ENCODE measurements at places on chromosomes 4 and X.

DNA sequence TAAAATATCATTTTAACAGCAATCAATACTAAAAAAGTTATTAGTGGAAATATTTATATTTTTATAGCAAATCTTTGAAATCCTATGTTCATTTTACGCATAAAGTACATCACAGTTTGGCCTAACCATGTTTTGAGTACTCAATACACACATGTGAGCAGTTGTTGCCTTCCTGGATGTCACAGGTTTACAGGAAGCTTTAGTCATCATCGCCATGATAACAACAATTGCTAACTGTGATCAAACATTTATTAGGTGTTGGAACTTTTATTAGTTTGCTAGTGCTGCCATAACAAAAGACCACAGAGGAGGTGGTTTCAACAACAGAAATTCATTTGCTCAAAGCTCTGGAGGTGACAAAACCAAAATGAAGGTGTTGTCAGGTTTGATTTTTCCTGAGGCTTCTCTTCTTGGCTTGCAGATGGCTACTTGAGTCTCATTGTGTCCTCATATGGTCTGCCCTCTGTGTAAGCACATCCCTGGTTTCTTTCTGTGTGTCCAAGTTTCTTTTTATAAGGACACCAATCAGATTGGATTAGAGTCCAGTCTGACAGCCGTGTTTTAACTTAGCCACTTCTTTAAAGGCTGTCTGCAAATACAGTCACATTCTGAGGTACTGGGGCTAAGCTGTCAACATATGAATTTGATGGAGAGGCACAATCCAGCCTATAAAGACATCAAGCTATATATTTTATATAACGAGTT lies 43.1 kb upstream of the BOD1L1 start:
- DNase-seq: no peak

GRCh38 chr4:61520681-61521160 lies 320.6 kb downstream of the ADGRL3 start:
- DNase-seq: no peak

DNA sequence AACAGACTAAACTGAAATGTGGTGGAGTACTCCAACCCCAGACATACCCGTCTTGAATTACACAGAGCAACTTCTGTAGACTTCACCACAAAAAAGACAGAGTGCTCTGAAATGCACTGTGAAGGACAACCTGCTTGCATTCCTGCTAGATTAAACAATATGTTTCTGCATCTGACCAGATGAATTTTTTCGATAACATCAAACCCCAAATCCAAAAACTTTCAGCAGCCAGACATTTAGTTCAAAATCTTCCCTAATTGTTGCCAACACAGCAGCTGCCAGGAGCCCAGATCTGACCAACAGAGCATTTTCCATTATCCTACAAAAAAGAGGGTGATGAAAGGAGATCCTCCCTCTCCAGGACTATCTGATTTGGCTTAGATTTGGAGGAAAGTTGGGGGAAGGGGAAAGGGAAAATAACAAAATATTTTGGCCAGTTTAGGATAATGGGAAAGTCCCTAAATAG lies 356.5 kb downstream of the PDGFC start:
- no peak for DNase-seq

GRCh38 chr4:153809307-153809706 lies 20.4 kb upstream of the SFRP2 start:
- DNase-seq: no peak

DNA sequence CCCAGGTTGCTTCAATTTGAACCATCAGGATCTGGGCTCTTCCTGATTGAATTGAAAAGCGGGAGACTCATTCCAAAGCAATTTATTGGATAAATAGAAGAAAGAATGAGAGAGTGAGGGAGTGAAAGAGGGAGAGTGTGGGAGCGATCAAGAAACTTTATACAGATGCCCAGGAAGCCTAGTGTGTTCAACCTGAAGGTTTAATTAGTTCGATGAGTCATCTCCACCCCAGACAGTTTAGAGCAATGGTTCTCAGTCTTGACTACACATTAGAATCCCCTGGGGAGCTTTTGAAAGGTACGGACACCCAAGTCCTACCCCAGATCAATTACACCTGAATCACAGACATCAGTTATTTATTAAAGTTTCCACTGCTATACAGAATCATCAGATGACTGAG lies 61.5 kb downstream of the GEMIN8 start:
- no peak for DNase-seq

GRCh38 chr4:1557221-1557597 lies 126.9 kb downstream of the FAM53A start:
- no peak for DNase-seq

DNA sequence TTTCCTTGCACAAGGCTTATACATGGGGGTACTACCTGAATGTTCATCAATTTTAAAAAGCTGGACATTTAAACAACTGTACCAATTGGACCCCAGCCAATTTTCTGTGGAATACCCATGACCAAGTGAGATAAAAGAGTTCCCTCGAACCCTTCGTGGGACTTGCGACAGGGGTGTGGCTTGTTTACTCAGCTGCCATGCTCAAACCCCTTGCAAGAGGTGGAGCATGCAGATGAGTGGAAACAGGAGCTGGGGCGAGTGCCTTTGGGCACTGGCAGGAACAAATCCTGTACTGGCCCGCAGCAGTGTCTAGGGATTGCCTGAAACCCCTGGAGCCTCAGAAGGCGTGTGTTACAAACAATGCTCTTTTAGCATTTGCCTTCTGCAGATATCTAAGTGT lies 144.2 kb downstream of the PDHA2 start:
- DNase-seq: no peak

- DNase-seq: no peak
Observed at GRCh38 chr4:104066533-104066932, 346.7 kb upstream of the TACR3 start.

- no peak for DNase-seq
Observed at GRCh38 chrX:98407584-98407983, 1523.9 kb downstream of the RPA4 start.

DNA sequence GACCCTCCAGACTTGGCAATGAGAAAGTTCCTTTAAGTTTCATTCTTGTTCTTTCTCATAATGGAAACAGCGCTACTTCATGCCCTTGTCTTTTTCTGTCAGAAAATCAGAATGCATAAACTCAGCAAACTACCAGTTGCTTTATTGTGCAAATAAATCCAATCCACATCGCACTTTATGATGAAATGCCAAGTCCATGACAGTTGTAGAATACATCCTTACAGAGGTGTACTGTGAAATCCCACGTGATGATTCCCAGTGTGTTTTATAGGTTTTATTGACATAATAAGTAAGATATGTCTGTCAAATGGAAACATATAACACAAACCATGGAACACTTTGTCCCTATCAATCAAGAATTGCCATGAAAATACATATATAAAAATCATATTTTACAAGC lies 295.0 kb downstream of the PCDH7 start:
- DNase-seq: no peak

DNA sequence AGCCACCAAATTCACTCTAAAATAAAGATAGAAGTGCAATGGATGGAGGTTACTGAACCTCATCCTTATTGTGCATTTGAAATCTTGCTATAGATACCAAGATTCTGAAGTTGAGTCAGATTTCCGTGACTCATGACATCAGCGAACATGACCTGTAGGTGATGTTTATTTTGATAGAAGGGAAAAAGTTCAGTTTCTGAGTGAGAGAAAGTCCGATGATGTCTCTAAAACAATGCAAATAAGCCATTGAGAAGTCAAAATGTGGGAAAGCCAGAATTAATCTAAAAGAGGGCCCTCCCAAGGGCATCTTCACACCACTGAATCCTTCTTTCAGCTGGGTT lies 20.0 kb downstream of the PHOX2B start:
- DNase-seq: no peak

- DNase-seq: no peak
Observed at GRCh38 chrX:80572636-80573035, 152.4 kb downstream of the TENT5D start.

DNA sequence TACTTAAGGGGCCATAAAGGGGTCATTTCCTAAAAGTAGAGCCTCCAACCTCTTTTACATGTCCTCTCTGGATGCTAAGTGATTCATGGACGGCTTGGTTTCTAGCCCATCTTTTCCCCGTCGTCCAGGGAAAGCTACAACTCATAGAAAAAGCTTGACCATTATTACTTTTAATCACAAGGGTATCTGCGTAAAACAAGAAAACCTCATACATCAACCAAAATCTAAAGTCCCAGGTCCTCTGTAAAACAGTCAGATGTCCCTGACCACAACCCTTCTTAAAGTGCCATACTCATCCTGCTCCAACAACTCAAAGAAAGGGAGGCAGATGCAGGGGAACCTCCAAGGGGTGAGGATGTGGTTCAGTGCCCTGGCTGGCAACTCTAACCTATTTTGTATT lies 29.6 kb downstream of the ADGRA3 start:
- no peak for DNase-seq

- DNase-seq: no peak
Observed at GRCh38 chr4:38560340-38560739, 103.7 kb upstream of the KLF3 start.

- no peak for DNase-seq
Observed at GRCh38 chrX:20317873-20318272, 51.2 kb upstream of the RPS6KA3 start.

- no peak for DNase-seq
Observed at GRCh38 chr4:162457071-162457865, 293.5 kb upstream of the FSTL5 start.

GRCh38 chr4:189088780-189089179 lies 851.9 kb upstream of the FRG1 start:
- DNase-seq: no peak

GRCh38 chrX:19687395-19687794 lies 172.1 kb upstream of the MAP3K15 start:
- DNase-seq: no peak

GRCh38 chrX:114774691-114775090 lies 190.8 kb downstream of the HTR2C start:
- DNase-seq: no peak

DNA sequence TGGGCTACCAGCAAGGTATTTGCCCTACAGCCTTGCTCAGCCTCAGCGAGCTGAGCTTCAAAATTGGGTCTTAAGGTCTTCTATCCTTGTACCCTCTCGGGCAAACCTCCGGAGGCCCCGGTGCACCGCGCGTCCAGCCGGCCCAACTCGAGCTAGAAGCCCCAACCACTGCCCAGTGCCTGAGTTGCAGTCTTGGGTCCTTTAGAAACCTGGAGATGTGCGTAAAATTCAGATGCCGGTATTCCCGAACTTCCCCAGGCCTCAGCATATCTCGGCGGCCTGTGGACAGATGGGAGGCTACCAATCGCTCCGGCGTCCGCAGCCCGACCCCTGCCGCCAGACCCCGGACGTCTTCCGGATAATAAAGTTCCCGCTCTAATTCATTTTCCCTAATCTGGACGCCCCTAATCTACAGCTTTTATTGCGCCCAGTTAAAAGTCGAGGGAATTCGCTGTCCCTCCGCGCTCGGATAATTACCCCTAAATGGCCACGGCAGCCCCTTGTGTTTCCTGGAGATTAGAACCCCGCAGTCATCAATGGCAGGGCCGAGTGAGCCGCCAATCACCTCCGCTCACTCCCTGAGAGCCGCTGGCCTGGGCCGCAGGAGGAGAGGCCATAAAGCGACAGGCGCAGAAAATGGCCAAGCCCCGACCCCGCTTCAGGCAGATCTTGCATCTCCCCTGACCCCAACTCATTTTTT lies 1.5 kb upstream of the MSX1 start:
- DNase-seq: no peak

DNA sequence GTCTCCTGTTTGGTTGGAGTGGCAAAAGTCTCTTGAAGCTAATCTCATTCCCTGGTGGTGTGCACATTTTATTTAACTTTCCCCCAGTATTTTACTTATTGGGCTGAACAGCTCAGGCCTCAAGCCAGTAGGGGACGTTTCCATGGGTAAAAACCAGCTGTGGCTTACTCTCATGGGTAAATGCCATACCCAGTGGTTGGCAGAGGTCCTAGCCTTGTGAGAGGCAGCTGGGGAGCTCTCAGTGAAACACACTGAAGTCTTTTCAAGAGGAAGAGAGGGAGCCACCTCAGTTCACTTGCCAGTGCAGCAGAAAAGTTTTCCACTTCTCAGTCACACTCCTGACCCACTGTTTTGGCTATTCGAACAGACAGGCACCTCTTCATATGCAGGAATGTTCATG lies 1964.2 kb downstream of the ARAP2 start:
- no peak for DNase-seq

GRCh38 chrX:2542826-2543521 lies 42.2 kb upstream of the DHRSX start:
- DNase-seq: no peak

DNA sequence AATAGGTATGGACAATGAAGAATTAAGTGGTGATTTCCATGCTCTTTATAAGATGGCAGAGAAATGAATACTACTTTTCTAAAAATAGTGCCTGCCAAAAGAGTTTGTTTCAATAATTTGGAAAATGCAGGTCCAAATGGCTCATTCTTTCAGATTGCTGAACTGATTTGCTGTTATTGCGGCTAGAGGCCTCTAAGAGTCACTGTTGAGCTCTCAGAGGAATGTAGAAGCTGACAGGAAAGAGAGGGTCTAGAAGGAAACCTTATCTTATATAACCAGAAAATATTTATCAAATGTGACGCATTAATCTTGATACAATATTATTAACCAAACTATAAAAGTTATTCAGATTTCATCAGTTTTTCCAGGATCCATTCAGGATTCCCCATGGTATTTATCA lies 65.7 kb upstream of the PAGE1 start:
- DNase-seq: no peak

DNA sequence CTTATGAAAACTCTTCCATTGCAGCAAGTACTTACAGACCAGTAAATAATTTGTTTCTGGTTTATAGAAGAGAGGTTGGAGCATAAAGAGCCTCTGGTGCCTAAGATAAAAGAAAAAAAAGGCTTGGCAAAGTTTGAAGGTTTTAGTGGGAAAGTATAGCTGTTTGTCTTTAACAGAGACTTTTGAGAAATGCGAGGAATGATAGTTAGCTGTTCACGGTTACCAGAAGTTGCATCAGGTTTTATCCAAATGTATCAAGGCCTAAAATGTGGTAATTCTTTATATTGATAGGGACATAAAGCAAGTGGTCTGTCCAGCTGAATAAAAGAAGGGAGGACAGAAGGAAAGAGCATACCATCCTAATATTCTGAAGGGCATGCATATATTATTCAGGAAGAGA lies 29.3 kb downstream of the RAP1GDS1 start:
- DNase-seq: no peak

DNA sequence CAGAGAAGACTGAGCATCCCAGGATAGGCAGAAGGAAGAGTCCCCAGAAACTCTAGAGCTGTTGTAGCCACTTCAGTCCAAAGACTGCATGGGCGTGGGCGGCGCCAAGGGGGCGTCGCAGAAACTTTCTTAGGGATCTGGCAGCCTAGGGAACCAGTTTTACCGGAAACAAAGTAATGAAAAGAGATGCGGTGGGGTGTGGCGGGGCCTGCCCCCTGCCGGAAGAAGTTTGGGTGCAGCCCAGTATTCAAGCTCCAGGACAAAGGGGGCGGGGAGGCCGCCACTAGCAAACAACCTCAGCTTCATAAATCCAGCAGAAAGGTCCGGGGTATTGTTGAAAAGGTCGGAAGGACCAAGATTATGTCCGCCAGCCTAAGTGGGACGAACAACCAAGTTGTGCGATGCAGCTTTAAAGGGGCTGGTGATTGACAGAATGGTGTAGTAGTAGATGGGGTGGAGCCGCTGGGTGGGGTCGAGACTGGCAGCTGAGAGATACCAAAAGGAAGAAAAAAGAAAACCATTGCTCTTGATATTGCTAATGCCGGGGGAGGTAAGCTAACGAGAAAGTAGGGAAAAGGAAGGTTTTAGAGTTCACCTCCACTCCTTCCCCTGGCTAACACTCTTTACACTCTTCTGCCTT lies 190.5 kb downstream of the RRAGB start:
- peak; percentile 18 for DNase-seq
